ENCODE measurements at places on chromosomes 5 and 9.

GRCh38 chr9:81473708-81474107 lies 215.6 kb downstream of the TLE1 start:
- no peak for DNase-seq

GRCh38 chr9:116096853-116097252 lies 56.7 kb upstream of the PAPPA start:
- DNase-seq = no peak

DNA sequence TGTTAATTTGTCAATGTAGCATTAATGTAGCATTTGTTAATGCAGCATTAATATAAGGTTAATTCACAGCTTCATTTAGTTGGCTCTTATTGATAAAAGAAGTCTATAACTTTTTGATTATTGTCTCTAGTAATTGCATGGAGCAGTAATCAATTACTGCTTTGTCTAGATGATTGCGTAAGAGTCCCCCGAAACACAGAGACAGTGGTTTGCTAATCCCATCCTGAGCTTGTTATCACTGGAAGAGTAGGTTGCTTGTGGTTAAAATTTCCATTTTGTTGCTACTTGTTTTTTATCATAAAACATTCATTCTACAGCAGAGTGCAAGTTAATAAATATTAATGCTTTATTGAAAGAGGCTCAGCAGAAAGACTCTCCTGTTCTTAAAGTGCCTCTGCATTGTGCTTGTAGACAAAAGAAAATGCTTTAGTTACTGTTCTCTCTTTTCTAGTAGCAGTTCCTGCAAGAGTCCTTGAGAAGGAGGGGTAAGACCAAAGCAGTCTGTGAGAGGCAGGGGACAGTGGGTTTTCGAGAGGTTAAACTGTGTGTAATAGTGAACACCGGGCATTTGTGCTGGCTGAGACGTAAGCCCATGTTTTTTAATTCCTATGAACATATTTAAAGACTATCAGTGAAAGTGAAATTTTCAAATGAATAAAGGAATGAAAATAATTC lies 291.7 kb downstream of the TRPM3 start:
- no peak for DNase-seq

GRCh38 chr9:1461812-1462211 lies 411.7 kb downstream of the DMRT2 start:
- no peak for DNase-seq

DNA sequence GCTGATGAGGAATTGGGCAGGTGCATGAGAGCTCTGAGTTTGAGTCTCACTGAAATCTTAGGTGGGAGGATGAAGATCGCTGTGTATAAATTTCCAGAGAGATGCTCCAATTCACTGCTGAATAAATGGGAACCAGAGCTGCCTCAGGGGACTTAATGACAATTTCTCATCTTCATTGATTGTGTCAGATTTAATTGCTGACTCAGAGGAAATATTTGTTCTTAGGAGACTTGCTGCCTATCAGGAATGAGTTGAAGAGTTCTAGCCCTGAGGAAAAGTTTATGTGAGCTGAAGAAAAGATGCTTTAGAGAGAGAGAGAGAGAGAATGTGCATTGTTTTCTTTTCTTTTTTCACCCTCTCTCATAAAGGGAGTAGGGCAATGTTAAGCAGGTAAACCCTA lies 827.5 kb upstream of the WWC1 start:
- DNase-seq = no peak

- no peak for DNase-seq
These were observed 38.4 kb downstream of the USP20 start for GRCh38 chr9:129873563-129874190.

GRCh38 chr9:91698266-91698665 lies 251.8 kb downstream of the ROR2 start:
- DNase-seq = no peak

GRCh38 chr9:89305868-89306267 lies 5.1 kb upstream of the CKS2 start:
- no peak for DNase-seq

All from natural killer cell (primary cell).